Epithelial cell of prostate (primary cell): ENCODE measurements at places on chromosomes 16 and 17.

DNA sequence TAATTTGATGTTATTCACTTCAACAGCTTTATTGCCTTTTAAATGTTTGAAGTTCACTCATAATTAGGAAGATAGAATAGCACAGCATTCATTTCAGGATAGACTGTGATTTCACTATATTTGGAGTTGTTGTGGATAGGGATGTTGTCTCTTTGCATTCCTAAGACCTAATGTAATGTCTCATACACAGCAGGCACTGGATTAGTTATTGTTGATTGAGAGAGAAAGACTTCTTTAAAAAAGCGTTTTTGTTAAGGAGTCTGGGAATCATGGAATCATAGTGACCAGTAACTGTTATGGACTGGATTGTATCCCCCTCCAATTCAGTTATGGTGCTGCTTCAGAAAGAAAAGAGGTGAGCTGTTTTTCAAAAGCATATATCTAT is 122.0 kb downstream of the USP22 start:
- DNase-seq: no peak

DNA sequence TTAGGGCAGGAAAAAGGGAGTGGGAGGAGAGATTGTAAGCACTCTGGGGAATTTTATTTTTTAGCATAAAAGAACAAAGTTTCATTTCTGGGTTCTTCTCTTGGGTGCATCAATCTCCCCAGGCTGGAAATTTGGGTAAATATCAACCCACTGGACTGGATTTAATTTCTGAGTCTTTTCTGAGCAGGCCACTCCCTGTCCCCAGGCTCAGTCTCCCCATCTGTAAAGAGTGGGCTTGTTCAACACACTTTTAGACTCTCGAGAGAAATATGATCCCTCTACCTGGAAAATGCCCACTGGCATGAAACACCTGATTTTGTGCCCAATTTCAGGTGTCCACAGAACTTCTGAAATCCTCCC is 617 bp upstream of the VTN start:
- DNase-seq: no peak

DNA sequence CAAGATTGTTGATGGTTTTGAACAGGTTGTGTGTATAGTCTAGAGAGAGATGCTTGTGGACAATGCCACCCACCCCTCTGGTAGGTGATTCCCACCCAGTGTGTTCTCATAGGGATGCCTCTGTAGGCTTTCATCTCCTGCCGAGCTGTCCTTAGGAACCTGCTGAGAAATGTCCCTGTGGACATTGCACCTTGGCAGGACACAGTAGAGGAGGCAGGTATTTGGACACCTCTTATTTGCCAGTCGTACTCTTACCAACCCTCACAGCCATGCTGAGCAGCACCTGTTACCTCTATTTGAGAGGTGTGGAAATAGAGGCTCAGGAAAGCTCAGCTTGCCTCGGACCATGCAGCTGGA is 33.2 kb downstream of the EPN2 start:
- no peak for DNase-seq

GRCh38 chr17:59357929-59358328 is 26.5 kb downstream of the YPEL2 start:
- peak; percentile 64 for DNase-seq

DNA sequence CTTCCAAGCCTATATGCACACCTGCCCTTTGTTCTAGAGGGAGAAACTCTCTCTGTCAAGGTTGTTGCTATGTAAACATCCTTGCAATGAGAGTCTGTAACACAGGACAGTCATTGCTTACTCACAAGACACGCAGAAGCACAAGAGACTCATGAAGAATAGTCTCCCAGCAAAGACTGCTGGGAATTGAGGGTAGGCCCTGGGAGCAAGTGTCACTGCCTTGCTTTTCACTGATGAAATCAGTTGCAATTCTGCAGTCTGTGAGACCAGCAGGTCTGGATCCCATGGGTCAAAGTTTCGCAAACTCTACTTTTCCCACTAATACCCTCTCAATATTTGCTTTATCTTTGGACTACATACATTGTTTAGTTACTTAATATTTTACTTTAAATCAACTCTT is 177.4 kb downstream of the FTO start:
- peak; percentile 84 for DNase-seq

DNA sequence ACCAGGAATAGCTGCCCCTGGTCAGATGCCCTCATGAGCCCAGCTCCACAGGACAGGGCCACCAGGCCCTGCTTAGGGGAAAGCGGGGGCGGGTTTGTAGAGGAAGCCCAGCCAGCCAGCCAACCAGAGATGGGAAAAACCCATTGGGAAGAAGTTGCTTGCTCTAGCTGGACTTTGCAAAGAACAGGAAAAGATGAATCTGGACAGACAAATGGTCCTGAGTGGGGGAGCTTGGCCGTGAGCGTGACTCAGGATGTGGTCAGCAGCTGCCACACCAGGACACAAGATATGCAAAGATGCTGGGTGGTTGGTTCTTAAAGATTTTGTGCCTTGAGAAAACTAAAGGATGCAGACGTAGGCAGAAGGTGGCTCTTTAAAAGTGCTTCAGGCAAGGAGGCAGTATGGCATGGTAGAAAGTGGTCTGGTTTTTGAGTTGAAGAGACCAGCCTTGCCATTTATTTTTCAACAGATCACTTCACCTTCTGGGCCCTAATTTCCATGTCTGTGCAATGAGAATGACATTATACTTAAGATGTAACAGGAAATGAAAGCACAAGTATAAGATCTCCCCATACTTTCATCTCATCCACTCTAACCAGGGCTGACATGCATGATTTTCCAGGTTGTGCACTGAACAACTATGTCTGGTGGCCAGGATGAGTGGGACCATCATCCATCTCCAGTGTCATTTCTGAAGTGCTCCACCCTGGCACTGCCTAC is 27.8 kb upstream of the HEATR6 start:
- no peak for DNase-seq

DNA sequence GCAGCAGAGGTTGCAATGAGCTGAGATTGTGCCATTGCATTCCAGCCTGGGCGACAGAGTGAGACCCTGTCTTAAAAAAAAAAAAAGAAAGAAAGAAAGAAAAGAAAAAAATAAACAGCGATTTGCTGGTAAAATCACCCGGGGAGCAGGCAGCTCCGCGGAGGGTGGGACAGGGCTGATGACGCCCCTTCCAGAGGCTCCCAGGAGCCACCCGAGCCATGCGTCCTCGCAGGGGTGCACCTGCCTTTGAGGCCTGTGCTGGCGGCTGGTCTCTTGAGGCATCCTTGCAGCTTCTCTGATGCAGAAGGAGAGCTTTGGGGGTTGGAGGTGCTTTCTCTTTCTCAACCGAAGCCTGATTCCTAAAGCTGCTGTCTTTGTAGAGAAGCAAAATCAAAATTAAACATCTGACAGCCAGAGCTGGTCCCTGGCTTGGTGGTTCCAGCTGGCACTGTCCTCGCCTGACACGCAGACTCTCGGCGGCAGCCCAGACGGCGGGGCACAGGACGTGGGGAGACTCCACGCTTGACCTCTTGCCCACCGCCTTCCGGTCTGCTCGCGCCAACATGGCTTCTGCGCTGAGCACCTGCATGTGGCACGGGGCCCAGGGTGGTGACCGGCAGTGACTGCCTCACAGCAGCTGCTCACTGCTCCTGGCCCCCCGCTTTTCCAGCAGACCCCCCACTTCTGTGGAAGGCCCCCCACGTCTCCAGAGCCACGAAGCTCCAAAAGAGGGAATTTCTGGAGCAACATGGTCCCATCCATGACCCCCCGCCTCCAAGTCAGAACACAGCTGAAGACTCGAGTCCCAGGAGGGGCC is 6.6 kb downstream of the UTS2R start:
- DNase-seq: no peak

DNA sequence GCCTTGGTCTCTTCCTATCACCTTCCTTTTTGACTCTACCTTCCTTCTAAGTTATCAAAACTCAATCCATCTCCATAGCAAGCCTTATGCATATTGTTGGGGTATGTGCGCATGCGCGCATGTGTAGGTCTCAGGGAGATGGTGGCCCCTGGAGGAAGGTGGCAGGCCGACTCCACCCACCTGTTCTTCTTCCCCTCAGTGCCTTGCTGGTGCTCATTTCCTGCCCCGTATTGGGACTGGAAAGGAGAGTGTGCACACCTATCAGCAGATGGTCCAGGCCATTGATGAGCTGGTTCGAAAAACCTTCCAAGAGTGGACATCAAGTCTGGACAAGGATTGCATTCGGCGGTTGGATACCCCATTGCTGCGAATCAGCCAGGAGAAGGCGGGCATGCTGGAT is 25.2 kb downstream of the DNAH2 start:
- DNase-seq: no peak

DNA sequence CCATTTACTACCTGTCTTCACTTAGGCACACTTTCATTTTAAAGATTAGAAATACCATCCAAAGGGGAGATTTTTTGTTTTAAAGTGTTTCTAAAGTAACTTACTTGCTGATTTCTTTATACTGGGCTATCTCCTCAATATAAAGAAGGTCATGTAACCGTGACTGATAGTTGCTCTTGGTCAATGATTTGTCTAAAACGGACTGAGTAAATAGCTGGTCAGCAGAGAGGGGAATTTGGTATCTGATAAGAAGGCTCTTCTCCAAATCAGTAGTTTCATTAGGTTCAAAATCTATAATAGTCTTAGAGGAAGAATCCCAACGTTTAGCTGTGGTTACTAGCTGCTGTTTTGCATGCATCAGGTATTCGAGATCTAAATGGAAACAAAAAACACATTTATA is 66.4 kb downstream of the HELZ start:
- no peak for DNase-seq

DNA sequence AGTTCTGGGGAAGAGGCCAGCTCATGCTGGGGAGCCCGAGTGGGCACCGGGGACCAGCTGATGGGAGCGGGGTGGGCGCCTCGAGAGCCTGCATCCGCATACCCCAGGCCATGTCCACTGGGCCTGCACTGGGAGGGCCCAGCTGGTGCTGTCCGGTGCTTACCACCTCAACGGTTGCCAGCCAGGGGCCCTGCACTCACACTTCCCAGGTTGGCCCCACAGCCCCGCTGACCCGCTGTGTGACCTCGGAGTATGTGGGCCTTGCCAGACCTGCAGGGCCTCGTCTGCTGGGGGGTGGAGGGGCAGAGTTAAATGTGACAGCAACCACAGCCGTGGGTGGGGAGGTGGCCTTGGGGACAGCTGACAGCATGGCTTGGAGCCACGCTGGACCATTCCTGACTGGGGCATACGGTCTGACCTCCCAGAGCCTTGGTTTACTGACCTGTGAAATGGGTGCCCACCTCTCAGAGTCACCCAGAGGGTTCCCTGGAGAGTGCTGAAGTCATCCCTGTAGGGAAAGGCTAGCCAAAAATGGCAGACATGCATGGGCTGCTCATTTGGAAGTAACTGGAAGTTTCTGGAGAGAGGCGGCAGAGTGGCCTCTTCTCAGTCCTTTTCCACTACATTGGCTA is 5.4 kb upstream of the GAA start:
- DNase-seq: no peak

GRCh38 chr17:13016881-13017654 is 759 bp downstream of the ELAC2 start:
- no peak for DNase-seq

GRCh38 chr16:88459366-88460073 is 6.4 kb downstream of the ZFPM1 start:
- DNase-seq: no peak

DNA sequence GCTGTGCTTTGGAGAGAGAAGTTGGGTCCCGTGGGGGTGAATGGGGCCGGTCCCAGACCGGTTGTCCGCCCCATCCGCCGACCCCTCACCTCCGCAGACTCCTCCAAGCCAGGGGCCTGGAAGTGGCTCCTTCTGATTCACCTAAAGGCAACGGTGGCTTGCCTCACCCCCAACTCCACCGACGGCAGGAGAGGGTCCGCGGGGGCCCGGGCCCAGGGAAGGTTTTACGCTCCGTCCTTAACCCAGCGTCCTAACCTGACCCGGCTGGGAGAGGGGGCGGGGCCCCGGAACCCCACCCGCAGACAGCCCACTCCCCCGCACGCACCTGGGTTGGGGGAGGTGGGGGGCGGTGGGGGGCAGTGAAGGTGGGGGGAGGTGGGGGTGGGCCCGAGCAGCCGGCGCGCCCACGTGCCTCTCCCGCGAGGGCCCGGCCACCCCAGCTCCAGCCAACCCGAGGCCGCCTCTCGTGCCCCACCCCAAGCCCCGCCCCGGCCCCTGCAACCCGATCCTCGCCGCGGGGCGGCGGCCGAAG is 12.7 kb upstream of the CD300A start:
- no peak for DNase-seq

DNA sequence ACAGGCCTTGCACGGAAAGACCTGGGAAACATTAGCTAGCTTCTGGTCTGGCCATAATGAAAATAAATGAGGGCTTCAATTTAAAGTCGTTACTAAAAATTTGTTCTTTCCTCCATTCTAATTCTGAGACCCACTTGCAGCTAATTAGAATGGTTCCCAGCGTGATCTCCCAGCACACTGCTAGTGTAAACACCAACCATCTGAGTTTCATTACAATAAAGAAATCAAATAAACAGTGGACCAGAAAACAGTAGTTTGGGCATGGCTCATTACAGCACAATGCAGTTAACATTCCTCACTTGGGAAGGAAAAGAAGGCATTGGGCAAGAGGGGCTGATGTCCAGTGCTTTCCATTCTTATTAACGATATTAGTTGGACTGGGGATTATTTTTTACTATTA is 410.9 kb upstream of the SOX9 start:
- DNase-seq: no peak

GRCh38 chr16:84319146-84319760 is 24.6 kb downstream of the WFDC1 start:
- DNase-seq: no peak

DNA sequence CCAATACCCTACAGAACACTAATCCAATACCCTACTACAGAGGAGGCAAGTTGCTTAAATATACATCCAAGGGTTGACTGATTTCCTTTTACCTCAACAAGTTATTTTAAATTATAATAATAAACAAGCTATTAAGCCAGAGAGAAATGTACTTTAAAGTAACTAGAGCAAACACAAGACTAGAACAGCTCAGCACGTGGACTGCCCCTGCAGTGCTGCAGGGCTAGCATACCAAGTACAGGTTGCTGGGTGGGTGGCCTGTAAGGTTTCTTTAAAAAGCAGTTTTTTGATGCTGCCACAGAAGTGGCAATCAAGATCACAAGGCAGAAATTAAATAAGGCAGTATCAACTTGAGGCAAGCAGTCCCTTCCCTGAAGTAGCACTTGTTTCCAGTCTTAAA is 63.5 kb downstream of the PARN start:
- no peak for DNase-seq

GRCh38 chr17:43823350-43824084 is 9.4 kb downstream of the MPP3 start:
- DNase-seq: no peak

GRCh38 chr17:64158831-64159590 is 29.1 kb upstream of the ERN1 start:
- DNase-seq: no peak

GRCh38 chr17:4652997-4653396 is 11.5 kb upstream of the ALOX15 start:
- no peak for DNase-seq
